Stimulated activated CD8-positive, alpha-beta memory T cell treated with anti-CD3 and anti-CD28 coated beads, Interleukin-4, amount 100 ng/mL, for 1 hour (primary cell): ENCODE measurements at places on chromosomes 16 and 17.

- peak; percentile 31 for DNase-seq
Observed at GRCh38 chr16:31382485-31383161, 10.5 kb upstream of the ITGAD start.

- DNase-seq = no peak
Observed at GRCh38 chr17:11404431-11405276, 163.6 kb downstream of the SHISA6 start.

GRCh38 chr16:68884401-68884800 lies 41.1 kb downstream of the TANGO6 start:
- DNase-seq = no peak

- DNase-seq = no peak
Observed at GRCh38 chr17:22171631-22172030, 479.3 kb downstream of the KCNJ18 start.

DNA sequence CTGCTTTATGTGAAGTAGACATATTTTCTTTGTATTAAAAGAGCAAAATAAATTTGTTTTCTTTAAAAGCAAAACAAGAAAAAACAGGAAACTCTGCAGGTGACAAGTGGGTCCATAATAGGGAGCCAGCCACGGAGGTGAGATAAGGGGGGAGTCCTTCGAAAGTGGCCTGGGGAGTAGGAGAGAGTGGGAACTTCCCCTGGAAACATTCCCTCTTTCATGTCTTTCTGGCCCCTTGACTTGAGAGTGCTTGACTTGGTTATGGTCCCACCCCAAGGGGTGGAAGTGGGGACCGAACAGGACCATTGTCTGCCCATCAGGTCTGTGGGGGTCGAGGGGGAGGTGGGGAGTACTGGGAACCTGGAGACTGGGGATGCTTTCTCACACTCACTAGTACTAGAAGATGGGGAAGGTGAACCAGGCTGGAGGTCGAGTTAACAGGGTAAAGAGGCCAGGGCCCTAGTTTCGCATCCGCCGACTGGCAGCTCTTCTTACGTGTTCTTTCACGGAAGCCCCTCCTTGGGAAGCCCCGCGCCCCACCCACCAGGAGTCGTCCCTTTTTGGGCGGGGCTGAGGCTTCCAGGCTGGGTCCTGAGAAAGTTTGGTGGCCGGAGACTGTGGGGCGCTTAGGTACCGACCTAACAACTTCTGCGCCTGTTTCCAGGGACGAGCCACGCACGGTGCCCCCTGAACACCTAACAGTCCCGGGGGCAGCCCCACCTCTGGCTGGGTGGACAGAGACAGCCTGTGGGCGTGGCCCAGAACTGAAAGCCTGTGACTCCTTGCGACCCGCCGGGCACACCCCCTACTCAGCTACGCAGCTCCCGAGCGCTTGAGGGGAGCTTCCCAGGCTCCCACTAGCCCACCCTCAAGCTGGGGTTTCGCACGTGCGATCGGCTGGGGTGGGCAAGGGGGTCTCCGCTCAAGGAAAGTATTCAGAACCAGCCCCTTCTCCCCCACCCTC lies 790 bp downstream of the TRADD start:
- peak; percentile 64 for DNase-seq

- DNase-seq = no peak
Observed at GRCh38 chr17:81294512-81295030, 536 bp downstream of the SLC38A10 start.

DNA sequence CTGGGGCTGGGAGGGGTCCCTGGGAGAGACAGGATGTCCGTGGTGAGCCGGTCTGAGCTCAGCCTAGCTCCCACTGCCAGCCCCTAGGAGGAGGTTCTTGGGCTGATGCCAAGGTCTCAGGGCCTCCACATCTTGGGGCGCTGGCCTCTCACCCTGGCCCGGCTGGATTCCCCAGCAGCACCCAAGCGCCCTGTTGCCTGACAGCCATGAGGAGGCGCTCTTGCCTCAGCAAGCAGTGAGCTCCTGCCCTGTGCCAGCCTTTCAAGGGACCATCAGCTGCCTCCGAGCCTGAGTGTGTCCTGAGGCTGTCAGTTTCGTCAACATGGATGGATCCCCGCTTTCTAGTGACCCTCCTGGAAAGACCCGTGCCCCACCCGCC lies 234.9 kb upstream of the CIBAR2 start:
- DNase-seq = no peak

- no peak for DNase-seq
Observed at GRCh38 chr17:65851965-65852736, 290.7 kb upstream of the AXIN2 start.

- no peak for DNase-seq
Observed at GRCh38 chr17:43463241-43463640, 20.5 kb upstream of the DHX8 start.

DNA sequence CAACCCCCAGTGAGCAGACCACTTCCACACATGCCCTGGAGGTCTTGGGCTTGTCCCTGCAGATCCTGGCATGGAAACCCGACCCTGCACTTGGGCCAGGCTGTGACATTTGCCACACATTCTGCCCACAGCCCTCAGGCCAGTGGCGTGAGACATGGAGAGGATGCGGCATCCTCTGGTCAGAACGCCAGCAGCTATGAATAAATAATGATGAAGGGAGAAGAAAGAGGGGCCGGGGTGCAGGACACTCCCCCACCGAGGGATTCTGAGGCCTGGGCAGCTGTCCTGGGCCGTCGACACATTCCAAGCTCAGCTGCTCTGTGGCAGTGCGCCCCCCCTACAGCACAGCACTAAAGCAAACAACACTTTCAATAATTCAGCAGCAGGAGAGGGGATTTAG lies 148.8 kb downstream of the ENGASE start:
- no peak for DNase-seq

DNA sequence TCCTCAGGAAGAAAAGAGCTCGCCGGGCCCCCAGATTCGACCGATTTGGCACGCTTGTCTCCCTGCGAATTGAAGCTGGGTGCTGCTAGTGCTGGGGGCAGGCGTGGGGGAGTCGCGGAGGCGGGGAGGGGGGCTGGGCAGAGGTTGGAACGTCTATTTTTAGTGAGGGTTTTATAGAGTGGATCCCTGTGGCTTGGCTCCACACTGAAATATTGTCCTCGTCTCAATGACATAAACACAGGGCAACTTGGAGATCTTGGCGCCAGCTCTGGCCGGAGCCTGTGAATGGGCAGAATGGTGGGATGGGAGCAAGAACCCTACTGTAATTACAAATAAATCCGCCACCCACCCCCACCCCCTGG lies 15.7 kb upstream of the NOG start:
- DNase-seq = no peak
